ENCODE measurements at places on chromosomes 5 and 9.

DNA sequence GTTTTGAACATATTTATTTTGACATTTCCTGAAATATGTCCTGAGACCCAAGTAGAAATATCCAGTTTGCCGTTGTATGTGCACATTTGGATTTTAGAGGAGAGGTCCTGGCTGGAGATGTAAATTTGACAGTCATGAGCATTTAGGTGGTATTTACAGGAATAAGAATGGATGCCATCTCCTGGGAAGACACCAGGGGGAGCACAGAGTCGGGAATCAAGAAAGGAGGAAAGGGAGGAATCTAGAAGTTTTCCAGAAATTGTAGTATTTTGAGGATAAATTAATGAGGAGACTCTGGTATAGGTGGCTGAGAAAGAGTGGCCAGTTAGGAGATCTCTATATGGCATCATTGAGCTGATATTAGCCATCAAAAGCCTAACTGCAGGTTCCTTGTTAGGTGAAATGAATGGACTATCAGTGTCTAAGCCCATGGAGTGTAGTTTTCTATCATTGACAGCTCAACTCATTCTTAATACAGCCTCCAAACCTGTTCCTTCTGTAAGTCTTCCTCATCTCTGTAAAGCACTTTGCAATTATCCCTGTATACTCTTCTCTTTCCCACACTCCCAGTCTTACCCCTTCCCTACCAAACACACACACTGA, 7.2 kb downstream of the GAPT start:
- no peak for DNase-seq

DNA sequence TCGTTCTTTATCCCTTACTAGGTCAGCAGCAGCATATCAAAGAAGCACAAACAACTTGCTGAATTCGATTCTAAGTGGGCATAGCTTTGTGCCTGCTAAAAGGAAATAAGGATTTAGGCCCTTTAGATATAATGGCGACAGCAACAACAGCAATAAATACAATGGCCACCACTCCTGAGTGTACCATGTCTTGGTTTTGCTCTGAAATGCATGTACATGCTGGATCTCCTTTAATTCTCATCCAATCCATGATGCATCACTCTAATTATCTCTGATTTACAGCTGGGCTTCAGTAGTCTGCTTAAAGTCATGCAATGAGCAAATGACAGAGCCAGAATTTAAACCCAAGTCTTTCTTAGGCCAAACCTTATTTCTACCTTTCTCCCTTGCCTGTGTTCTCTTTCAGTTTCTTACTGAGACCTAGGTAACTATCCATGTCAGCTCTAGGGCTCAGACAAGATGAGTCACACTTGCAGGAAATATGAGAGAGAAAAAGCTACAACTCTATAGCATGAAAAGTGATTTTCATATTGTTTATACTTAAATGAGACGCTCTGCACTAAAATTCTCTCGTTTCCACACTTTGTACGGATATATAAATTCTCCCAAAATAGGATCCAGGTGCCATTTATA, 111.8 kb downstream of the HMHB1 start:
- DNase-seq = no peak

GRCh38 chr9:88690628-88691027, 155.7 kb downstream of the NXNL2 start:
- no peak for DNase-seq

DNA sequence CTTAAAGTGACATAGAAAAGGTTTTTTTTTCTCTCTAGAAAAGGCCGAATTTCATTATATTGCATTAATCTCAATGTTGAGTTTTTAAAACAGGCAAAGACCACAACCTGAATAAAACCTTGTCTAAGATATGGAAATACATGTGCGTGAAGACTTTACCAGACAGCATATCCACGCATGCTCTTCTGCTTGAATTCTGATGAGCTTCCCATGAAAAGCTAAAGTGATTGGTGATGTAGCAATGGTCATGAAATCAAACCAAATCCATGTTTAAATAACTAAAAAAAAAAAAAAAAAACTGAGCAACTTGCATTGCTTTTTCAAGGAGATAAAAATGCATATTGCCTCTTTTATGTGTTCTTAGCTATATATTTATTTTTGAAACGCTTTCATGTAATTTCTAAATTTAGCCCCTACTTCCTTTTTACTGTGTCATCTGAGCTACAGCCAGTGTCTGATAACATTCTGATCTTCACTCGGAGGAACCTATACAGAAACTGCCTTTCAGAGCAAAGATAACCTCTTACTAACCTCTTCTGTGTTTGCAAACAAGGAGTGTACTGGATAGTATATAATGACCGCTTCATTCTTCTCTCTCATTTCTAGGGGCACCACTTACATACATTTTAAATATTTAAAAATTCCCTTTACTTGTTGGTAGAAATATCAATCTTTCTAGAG, 179.1 kb upstream of the GNA14 start:
- no peak for DNase-seq

- no peak for DNase-seq
Observed at GRCh38 chr5:97044052-97044451, 98.4 kb downstream of the LIX1 start.

GRCh38 chr9:31601666-31602065, 782.8 kb upstream of the ACO1 start:
- DNase-seq = no peak

- DNase-seq = no peak
Observed at GRCh38 chr5:158938200-158938599, 161.5 kb downstream of the EBF1 start.

GRCh38 chr5:168477060-168477459, 9.2 kb upstream of the RARS1 start:
- no peak for DNase-seq

- no peak for DNase-seq
Observed at GRCh38 chr5:159133041-159133741, 33.5 kb upstream of the EBF1 start.

DNA sequence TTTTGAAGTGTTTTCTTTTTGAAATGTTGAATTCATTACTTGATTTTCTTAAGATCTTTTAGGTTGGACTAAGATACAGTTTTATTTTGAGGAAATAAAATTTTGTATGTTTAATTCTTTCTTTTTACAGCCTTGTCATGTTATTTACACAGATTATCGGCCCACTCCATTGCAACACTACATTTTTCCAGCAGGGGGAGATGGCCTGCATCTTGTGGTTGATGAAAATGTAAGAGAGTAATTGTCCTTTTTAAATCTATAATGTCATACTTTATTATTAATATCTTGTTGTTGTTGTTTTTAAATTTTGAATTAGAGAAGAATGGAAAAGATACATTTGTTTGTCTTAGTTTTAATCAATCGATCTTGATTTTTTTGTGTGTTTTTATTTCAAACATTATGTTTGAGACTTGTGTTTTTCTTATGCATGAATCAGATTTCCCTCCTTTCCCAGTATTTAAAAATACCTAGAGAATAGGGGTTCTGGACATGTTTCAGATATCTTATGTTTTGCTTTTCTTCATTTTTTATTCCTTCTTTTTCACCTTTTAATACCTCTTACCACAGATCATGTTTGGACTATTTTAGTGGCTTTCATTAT, 36.7 kb downstream of the MTREX start:
- DNase-seq = peak; percentile 42

DNA sequence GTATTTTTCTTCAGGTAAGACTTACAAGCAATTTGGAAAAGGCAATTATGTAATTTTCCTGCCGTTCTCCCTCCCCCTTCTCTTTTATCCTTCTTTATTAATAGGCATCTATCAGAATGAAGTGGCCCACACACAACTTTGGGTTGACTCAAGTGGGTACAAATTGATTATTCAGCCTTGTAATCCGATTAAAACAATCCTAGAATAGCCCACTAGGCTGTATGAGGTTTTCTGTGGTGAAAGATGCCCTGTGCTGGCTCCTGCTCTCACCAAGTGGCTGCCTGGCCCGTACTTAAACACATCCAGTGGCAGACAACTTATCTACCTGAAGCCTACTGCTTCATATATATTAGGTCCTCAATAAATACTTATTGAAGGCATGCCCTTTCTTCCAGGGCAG, 177.3 kb upstream of the C9orf72 start:
- DNase-seq = no peak

DNA sequence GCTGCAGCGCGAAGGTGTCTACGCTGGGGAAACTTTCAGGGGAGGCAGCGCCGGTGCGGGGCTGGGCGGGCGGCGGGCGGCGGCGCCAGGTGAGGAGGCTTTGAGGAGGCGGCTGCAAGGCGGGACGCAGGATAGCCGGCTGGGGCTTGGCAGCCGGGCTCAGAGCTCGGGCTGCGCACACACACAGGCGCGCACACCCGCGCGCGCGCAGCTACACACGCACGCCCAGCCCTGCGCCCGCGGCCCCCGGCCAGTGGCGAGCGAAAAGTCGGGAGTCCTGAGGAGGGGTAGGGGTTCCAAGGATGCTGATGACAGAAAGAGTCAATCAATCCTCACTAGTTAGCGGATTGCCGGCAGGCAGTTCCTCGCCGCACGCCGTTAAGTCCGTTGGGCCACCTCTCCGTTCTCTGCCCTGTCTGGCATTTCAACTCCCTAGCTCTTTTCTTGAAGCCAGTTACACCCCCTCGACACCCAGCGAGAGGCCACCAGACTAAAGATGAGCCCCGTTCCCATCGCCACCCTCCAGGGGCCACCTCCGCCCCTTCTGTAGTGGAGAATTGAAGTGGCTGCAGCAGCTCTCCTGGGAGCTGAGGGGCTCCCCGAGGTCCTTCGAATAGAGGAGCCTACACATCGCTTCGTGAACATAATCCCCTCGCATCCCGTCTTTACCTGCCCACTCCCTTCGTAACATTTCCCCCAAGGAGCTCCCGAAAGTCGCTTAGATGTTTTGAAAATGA, 1640.3 kb upstream of the C9orf72 start:
- DNase-seq = no peak

- DNase-seq = no peak
Observed at GRCh38 chr5:52856564-52856963, 68.8 kb downstream of the ITGA1 start.

GRCh38 chr9:94178927-94179326, 80.2 kb upstream of the ZNF169 start:
- DNase-seq = no peak

DNA sequence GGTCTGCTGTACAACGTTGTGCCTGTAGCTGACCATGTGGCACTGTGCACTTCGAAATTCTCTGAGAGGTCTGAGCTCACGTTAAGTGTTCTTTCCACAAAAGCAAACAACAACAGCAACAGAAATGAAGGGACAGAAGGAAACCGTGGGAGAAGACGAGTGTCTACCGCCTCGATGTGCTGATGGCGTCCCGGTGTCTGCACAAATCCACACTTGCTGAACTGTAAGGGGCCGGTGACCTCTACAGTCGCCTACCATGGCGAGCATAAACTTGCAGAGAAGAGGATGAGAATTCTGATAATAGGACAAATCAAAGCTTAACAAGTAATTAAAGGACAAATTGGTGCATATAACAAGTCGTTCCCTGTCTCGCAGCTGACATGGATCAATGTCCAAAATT, 114.0 kb downstream of the ADAMTS2 start:
- no peak for DNase-seq
